Activated CD4-positive, alpha-beta T cell treated with anti-CD3 and anti-CD28 coated beads for 36 hours (primary cell): ENCODE measurements at places on chromosomes 12 and 14. TPM values are rescaled to one million over a fixed set of nuclear protein-coding genes. Genes with fewer than 3 reads are reported as not detected.

The SPPL3 gene
- 48.2 TPM for total RNA-seq

The FAM181A gene
- not detected for total RNA-seq

The ZFC3H1 gene
- total RNA-seq: 57.1 TPM

The TMEM132C gene
- total RNA-seq: not detected

The PPP4R4 gene
- total RNA-seq: 21.4 TPM

The KRT3 gene
- not detected for total RNA-seq
